ENCODE measurements at places on chromosomes 11 and 22.

- no peak for DNase-seq
These were observed 1.5 kb upstream of the APOBEC3A start for GRCh38 chr22:38955926-38956325.

DNA sequence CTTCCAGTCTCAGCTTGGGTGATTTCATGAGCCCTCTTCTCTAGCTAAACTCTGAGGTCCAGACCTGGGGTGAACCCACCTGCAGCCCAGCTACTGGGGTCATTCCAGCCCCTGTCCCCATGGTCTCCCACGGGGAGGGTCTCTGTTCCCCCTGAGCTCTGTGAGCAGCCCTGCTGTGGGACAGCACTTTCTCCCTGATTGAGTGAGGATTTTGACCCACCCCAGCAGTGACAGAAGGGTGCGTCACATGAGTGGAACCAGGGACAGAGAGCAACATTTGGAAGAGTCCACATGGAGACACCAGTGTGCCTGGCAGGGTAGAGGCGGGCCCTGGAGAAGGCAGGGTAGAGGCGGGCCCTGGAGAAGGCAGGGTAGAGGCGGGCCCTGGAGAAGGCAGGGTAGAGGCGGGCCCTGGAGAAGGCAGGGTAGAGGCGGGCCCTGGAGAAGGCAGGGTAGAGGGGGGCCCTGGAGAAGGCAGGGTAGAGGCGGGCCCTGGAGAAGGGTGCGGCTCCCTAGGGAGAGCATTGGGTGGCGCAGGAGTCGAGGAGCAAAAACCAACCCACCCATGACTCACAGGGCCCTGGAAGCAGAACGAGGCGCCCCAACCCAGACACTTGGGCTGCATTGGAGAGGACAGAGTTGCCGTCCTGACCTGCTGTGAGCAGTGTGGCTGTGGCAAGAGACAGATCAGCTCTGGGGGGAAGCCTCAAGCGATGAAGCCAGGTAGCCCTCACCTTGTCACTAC is 227.7 kb upstream of the B3GAT1 start:
- no peak for DNase-seq

DNA sequence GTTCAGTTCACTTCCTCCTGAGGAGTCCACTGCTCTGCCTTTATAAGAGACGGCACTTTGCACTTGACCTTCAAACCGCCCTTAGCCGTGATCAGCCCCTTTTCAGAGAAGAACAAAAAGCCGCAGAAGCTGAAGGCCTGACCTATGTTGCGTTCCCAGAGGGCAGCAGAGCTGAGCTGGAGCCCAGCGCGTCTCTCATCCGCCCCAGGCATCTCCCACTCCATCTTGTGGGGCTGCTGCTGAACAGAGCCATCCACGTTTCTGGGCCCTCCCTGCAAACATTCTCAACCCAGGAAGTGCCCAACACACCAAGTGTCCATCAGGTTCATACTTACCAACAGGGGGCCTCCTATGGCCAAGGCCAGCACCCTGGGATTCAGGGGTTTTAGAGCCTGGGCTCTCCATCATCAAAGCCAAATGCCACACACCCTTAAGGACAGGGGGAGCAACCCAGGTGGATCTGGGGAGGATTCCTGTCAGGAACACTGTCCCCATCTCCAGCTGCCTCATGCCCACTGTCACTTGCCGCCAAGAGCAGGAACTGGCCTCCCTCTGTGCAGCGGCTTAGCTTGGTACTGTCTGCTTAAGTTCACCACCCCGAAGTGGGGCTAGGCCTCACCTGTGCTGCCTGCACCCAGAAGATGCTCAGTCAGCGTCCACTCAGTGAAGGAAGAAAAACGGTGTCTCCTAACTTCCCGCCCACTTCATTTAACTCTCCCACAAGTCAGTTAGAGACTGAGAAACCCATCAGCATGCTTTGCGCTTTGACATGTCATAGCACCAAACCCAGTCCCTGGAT is 16.0 kb upstream of the EFCAB6 start:
- no peak for DNase-seq

GRCh38 chr11:112160091-112160848 is 3.6 kb downstream of the IL18 start:
- DNase-seq = no peak

DNA sequence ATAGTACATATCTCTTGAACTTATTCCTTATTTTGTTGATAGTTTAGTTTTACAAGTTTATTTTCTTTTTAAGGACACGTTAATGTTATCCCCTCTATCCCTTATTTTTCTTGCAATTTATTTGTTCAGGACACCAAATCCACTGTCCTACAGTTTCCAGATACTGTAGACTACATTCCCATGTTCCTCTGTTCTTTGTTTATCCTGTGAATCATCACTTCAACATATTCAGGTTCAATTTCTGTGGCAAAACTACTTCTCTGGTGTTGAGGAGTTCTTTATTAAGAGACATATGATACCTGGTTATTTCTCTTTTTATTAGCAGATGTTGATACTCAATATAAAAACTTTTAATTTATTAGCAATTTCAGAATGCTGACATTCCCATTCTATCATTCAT is 72.8 kb upstream of the CLNS1A start:
- DNase-seq = no peak

- DNase-seq = no peak
These were observed 3.5 kb downstream of the CCDC73 start for GRCh38 chr11:32790916-32791315.

- no peak for DNase-seq
These were observed 12.2 kb downstream of the SLC43A3 start for GRCh38 chr11:57414612-57415212.

DNA sequence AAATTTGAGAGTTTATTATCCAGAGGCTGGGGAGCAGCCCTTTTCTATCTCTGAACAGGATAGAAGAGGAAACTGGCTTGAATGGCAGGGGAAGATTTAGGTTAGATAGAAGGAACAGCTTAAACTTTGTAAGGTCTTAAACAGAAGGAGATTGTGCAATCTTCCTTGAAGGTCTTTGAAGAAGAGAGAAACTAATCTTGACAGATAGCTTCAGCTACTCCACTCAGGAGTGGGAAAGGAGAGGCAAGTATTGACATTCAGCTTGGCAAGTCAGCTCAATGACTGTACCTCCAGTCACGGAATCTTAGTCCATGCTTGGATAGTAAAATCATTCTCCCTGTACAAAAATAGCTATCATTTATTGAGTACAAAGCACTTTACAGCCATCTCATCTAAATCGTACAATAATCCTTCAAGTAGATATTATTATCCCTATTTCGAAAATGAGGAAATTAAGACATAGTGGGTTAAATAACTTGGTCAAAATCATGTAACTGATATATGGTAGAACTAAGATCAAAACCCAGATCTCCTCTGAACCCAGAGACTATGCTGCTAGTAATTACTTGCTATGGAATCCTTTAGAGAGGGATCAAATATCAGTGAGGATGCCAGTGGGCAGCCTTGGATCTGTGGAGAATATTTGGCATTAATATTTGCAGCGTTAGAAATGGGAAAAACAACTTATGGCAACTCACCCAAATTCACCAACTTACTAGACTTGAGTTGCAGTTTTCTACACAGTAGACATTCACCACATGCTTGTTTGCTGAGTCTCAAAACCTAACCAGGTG is 14.6 kb downstream of the C11orf97 start:
- no peak for DNase-seq

- DNase-seq = no peak
These were observed 56.3 kb upstream of the ADSL start for GRCh38 chr22:40289991-40290459.

DNA sequence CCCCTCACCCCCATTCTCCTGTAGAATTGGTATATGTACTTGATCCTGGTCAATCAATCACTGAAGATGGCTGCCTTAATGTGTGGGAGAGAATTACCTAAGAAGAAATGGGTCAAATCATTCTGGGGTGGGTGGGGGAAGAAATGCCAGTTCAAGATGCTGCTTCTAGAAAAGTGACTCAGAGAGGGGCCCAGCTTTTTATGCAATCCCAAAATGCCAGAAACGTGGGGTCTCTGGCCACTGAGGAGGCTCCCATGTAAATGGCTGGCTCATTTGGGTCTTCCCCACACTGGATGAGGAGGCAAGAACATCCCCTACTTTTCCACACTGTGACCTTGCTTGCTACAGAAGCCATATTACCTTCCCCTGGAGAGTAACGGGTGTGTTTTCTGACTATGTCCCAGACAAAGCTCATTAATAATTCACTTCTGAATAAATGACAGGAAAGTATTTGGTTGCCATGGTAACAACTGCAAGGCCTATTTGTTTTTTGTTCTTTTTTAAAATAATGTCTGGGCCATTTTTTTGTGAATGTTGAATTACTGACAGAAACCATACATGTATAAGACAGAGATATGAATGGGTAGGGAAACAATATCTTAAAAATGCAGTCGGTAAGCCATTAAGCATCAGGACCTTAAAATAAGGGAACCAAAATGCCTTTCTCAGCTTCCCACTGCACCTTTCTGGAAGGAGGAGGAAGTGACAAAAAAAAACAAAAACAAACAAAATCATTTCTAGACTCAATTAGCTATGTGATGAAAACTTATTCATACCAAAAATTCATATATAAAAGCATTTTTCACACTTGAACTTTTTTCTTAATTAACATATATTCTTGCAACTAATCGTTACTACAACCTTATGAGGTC is 32.0 kb downstream of the SLC1A2 start:
- no peak for DNase-seq

- peak; percentile 13 for DNase-seq
These were observed 95.2 kb upstream of the TP53I11 start for GRCh38 chr11:45045683-45046471.

DNA sequence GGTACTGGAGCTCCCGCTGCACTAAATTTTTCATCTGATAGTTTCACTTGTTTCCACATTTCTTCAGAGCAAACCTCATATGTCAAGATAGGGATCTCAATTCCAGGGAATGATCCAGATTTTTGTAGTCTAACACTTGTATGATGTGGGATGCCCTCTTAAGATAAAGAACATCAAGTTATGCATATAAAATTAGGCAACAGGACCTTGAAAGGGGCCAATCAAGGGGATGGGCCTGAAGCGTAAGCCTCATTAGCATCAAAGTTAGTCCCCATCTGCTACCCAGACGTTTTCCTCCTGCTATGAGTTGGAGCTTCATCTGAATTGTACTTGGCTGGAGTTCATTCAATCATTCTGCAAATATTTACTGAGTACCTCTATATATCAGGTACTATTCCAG is 17.5 kb downstream of the PDGFD start:
- no peak for DNase-seq

DNA sequence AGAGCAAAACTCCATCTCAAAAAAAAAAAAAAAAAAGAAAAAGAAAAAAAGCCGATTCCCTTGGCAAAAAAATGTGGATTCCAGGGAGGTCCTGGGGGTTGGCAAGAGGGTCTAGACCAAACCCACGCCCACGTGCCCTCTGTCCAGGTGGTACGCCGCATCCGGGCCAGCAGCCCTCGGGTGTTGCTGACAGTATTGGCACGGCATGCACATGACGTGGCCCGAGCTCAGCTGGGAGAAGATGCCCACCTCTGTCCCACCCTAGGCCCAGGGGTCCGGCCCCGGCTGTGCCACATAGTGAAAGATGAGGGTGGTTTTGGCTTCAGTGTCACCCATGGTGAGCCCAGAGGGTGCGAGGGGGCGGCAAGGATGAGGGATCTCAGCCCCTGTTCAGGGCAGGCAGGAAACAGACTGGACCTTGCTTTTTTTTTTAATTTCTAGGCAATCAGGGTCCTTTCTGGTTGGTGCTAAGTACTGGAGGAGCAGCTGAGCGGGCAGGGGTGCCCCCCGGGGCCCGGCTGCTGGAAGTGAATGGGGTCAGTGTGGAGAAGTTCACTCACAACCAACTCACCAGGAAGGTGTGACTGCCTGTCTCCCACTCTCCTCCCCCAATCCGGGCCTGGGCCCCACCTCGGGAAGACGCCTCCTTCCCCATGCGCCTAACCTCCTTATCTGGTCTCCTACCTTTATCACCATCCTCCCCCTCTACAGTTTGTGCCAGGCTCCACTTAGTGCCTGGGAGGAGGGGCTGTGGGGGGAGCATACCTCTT is 2.0 kb downstream of the NHERF4 start:
- DNase-seq = no peak

DNA sequence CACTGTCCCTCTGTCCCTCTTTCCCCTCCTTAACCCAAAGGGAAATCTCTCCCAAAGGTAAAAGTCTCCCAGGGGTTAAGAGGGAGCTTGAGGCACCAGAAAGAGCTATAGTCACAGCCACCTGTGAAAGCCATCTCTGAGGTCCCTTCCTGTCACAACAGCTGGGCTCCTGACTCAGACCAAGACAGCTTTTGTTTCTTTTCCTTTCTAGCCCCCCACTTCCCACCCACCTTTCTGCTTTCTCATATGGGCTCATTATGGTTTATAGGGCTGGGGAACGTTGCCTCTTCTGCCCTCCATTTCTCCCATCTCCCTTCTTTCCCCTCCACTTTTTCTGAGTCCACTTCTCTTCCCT is 19.1 kb downstream of the MIF start:
- DNase-seq = no peak

- DNase-seq = no peak
These were observed 200.0 kb downstream of the TBC1D22A start for GRCh38 chr22:46962406-46962805.

GRCh38 chr11:35245786-35246185 is 106.8 kb downstream of the CD44 start:
- no peak for DNase-seq

DNA sequence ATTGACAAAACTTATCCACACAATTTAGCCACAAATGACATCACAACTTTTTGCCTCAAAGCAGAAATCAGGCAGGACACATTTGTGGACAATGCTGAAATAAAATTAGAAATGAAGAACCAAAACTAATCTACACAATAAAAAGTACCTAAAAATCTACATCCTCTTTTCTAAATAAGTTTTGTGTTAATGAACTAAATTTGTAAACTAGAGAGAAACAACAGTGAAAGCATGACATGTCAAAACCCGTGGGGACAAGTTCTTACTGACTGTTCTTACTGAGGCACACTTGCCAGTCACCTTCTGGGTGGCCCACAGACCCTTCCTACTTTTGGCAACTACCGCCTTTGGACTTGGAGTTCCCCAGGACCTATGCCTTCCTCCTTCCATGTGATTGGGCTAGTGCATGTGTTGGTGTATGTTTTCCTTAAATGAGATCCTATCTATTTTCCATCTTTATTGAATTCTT is 60.7 kb upstream of the MUC15 start:
- DNase-seq = no peak

DNA sequence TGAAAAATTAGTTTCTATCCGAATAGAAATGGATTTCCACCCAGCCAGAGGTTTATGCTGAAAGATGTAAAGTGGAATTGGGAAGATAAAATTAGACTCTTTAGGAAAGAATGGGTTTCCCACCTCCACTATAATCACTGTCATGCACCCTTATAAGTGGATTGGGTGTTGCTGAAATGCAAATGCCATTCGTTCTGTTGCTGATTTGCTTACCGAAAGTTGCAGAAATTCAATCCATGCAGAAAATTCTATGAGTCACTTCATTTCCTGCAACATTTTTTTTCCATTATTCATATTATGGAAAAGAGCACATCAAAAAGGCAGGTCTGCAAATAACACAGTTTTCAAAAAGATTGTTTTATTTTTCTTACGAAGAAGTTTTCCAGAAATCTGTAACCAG is 65.6 kb downstream of the LDLRAD3 start:
- DNase-seq = no peak

GRCh38 chr11:86155200-86155844 is 86.4 kb upstream of the PICALM start:
- no peak for DNase-seq

DNA sequence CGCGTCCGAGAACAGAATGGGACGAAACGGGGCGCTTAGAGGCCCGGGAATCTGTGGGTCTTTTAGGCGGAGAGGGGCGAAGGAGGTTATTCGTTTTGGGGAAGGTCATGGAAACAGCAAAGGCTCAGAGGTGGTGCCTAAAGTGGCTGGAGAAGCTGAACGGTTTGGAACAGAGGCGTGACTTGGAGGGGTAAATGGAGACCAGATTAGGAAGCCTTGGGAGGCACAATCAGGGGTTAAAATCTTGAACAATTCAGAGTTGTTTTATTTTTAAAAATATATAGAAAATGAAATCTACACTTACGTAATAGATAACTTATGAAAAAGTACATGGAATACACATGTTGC is 247 bp upstream of the PLAAT5 start:
- DNase-seq = no peak

All from Panc1 (cell line).